ENCODE measurements at places on chromosomes 11 and 22.

GRCh38 chr22:22452211-22452610, 56.3 kb downstream of the ZNF280B start:
- no peak for DNase-seq

GRCh38 chr11:111421251-111421650, 42.2 kb upstream of the POU2AF1 start:
- no peak for DNase-seq

DNA sequence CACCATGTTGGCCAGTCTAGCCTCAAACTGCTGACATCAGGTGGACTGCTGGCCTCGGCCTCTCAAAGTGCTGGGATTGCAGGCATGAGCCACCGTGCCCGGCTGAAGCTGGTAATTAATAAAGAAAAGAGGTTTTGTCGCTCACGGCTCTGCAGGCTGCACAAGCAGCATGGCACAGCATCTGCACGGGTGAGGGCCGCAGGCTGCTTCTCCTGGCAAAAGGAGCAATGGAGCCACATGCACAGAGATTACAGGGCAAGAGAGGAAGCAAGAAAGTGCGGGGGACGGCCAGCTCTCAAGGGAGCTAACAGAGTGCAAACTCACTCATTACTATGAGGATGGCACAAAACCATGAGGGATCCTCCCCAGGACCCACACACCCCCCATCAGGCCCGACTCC, 4.7 kb upstream of the PARVB start:
- no peak for DNase-seq

DNA sequence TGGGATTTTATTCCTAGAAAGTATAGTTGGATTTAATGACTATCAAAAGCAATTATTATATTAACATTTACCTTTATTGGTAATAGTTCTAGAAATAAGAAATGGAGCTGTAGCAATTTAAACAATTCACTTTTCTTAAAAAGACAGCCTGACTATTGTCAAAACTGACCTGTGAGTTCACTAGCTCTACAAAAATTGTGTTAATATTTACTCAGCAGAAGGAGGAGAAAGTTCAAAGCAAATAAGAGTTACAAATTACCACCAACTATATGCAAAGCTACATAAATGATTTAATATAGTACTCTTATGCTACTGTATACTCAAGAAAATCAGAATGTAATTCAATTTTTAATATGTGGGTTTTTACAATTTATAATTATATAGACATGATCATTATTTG, 310.0 kb downstream of the DCDC1 start:
- no peak for DNase-seq

GRCh38 chr11:61042961-61043540, 59.2 kb upstream of the CD5 start:
- DNase-seq: no peak

DNA sequence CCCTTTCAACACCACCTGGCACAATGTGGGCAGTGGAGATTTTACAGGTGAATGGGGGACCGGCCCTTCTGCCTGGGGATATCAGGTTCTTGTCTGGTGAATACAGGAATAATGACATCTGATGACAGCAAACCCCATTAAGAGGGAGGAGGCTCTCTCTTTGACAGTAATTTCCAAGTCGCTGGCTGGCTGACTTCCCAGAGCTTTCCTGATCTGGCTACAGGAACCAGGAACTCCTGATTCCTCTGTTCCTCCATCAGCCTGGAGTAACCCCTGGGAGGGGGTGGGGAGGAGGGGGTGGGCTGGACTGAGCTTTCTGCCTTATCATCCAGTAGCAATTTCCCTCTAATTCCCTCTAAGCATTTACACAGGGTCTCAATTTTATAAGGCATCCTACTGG, 3.7 kb upstream of the MIEF1 start:
- DNase-seq: no peak

- peak; percentile 79 for DNase-seq
Observed at GRCh38 chr11:120324932-120325810, at the start of gene TLCD5. Gene TLCD5, plus strand, starts transcription at chr11:120325299. Its CDS starts 2,143 bp downstream, at chr11:120327442.

DNA sequence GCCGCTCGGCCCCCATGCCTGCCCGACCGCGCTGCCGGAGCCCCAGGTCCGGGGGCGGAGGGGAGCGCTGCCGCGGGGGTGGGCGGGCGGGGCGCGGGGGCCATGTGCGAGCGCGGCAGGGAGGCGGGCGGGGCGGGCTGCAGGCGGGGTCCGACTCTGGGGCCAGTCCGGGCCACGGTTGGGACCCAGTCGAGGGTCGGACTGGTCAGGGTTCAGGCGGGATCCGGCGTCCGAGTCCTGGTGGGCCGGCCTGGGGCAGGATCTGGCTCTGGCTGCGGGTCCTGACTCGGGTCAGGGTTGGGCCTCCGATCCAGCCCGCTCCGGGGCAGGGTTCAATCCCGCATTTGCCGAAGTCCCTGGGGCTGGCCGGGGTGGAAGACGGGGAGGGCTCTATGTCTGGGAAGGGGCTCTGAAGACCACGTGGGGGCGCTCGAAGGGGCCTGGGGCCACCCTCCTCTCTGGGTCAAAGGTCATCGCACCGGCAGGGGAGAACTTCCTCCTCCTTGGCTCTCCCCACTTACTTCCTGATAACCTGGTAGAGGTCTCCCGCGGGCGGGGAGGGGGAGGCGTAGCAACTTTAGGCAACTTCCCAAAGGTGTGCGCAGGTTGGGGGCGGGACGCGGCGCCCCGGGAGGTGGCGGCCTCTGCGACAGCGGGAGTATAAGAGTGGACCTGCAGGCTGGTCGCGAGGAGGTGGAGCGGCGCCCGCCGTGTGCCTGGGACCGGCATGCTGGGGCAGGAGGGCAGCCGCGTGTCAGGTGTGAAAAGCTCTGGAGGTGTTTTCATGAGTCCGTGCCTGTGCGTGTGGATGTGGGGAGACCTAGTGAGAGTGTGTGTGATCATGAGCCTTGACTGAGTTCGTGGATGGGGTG, 603 bp downstream of the ESRRA start:
- DNase-seq: peak; percentile 75

DNA sequence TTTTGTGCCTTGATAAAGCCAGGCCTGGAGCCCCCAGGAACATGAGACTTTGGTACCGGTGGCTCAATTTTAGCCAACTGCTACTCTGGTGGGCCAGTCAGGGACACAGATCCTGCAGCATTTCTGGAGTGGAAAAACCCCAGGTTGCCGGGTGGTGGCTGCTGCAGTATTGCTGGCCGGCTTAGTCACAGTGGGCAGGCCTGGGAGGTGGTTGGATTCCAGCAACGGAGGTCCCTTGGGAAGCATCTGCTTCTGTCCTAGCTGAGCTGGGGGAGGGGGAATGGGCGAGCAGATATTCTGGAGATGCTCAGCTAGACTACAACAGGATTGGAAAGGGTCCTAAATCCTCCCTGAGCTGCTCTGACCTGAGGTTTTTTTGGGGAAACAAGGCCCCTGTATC, 31.6 kb upstream of the ACCSL start:
- DNase-seq: no peak

DNA sequence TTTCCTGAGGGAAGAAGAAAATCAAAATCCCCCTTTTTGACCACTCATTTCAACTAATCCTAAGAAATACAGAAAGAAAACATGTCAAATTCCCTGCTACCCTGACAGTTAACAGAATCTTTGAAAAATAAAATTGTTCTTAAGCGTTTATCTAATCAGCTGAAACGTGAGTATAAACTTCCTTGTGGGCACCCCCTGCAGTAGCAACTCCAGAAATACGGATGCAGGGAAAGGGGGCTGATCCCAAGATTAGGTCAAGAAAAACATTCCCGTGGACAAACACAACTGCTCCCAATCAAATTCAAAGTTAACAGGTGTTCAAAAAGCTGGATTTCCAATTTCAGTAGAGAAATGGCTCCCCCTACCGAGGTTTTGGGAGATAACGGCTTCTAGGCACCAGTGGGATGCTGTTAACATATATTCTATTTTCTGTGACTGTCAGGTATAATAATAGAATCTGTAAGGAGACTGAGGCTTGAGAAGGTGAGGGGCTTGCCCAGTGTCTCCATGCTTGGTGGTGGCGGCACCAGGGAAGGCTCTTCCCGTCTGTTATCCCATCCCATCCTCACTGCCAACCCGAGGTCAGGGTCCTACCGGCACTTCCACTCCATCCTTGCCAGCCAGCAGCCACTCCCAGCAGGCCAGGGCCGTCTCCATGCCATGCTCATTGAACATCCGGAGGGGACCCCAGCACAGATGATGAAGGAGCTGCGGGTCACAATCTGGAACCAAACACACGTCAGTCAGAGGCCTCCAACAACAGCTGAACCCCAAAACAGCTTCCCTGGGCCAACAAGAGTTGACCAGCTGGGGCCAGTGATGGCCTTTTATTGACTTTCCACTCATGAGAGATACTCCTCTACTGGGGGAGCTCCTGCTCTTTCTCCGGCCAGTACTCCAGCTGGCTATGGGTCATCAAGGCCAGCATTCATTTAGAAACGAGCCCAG, 32.0 kb upstream of the SERPIND1 start:
- DNase-seq: peak; percentile 50

- peak; percentile 96 for DNase-seq
Observed at GRCh38 chr11:102346748-102347461, at the start of gene BIRC2. Gene BIRC2, plus strand, starts transcription at chr11:102347214. Its CDS starts 2,641 bp downstream, at chr11:102349855.

DNA sequence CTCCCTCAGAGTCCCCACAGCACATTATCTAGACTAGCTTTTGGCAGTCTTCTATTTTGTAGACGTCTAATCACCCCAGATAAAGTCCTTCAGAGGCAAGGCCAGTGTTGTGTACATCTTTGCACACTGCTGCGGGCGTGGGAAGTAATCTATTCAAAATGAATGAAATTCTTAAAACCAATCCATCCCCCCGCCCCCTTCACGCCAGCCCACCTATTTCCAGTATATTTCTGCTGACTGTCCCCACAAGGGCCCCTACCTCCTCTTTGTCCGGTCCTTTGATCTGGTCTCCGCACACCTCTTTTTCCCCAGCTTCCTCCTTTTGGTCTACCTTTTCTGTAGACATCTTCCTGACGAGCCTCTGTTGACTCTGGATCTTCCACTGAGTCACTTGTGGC, 375 bp downstream of the BSCL2 start:
- no peak for DNase-seq

- no peak for DNase-seq
Observed at GRCh38 chr11:32172041-32172847, 81.4 kb downstream of the RCN1 start.

GRCh38 chr11:21446939-21447590, 745.8 kb upstream of the ANO5 start:
- DNase-seq: peak; percentile 76

GRCh38 chr11:11534981-11535380, 86.8 kb downstream of the GALNT18 start:
- no peak for DNase-seq

DNA sequence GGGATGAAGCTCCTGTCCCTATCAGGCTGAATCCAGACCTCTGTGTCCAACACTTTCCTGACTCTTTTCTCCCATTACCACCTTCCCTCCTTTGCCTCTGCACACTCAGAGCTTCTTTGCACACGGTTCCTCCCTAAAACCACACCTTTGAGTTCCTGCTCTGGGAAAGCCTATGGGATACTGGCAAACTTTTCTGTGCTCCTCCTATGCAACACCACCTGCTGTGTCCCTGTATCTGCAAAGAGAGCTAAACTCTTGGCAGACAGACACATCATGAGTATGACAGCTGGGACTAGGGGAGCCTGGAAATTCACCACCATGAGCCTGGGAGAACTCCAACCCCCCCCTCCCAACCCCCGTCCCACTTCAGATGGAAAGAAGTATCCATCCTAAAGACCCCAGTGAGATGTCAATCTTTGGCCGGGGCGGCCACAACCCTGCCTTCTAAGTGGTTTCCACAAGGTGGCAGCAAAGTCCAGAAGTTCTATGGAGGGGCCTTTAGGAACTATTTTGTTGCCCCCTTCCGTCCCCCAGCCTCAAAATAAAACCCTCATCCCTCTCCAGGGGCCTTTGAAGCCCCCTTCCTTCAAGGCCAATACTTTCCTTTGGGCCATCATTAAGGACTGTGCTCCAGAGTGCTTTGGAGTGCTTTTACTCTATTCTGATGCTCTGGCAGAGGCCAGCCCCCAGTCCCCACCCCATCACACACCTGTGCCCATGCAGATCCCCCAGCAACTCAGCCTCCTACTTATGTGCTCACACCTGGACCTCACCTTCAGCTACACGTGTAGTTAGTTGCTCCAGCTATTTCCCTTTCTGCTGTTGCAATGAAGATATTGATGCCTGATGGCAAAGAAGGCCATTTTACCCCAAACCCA, 19.4 kb downstream of the HTR3A start:
- DNase-seq: no peak

GRCh38 chr11:128692753-128693415, 988 bp upstream of the FLI1 start:
- DNase-seq: no peak

DNA sequence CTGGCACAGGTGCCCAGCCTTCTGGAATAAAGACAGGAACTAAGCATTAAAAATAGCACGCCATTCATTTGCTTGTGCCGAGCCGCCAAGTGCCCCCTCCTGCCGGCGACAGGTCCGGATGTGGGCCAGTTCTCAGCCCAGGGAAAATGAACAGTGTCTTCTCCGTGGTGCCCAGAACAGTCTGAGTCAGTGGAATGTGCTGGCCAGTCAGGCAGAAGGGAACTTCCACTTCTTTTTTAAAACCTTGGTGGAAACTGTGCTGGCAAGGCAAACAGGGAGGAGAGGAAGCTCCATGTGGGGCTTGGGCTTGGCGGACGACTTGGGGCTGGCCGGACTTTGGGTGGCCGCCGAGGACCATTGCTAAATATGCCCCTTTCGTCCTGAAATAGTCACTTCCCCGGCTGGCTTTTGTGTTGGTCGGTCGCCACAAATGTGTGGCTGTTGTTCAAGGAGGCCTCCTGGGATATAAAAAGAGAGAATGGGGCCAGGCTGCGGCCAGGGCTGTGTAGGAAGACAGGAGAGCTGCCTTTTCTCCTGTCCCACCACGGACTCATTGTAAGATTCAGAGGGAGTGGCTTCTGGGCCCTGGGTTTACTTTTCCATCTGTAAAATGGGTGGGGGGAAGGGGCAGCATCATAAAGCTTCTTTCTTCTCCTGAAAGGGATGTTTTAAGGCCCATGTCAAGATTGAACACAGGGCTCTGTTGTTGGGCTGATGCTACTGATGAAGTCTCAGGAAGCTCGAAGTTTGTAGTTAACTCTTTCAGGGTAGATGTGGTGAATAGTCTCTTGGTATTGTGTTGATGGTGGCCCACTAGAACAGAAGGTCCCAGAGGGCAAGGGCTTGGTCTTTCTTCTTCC, 101.0 kb downstream of the PTPRJ start:
- DNase-seq: peak; percentile 93

DNA sequence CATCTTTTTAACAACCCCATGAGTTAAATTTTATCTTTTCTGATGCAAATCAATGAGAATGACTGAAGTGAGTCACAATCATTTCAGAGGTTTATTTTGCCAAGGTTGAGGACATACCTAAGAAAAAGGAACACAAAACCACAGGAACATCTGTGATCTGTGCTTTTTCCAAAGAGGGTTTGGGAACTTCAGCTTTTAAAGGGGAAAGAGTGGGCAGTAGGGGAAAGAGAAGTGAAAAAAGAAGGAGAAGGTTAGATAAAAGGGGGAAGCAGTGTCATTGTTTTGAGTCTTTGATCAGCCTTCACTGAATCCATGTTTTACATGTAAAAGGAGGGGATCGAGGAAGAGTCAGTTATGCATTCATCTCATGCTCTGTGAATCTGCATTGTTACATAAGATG, 45.3 kb upstream of the SPON1 start:
- no peak for DNase-seq

GRCh38 chr11:7648264-7648663, 25.0 kb downstream of the CYB5R2 start:
- DNase-seq: no peak

GRCh38 chr22:46598737-46599424, 21.3 kb upstream of the GRAMD4 start:
- no peak for DNase-seq

- DNase-seq: no peak
Observed at GRCh38 chr11:98531576-98531975, 489.2 kb upstream of the CNTN5 start.
